Activated T-helper 2 cell treated with anti-CD3 and anti-CD28 coated beads, Interferon-gamma antibody, Interleukin-2, Interleukin-4, amounts not matched to agents 10 μg/mL and 5 μg/mL and 100 μg/mL, durations not matched to agents 14 hours and 24 hours and 36 hours (primary cell): ENCODE measurements at places on chromosomes 5 and 9.

DNA sequence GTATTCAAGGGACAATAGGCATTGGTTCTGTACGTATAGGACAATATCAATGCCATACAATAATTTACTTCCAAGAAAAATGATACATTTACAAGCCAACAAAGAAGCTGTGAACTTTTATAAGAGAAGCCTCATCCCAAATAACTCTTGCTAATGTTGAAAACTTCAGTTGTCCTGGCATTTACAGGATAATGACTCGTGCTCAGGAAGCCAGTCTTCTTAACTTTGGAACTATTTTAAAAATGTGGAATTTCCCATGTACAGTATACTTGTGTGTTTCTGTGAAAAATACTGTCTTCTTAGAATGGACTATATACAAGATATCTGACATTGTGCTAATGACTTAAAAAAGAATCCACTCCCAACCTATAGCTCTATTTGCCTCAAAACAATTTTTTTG lies 1479.3 kb upstream of the CDH9 start:
- DNase-seq: no peak

DNA sequence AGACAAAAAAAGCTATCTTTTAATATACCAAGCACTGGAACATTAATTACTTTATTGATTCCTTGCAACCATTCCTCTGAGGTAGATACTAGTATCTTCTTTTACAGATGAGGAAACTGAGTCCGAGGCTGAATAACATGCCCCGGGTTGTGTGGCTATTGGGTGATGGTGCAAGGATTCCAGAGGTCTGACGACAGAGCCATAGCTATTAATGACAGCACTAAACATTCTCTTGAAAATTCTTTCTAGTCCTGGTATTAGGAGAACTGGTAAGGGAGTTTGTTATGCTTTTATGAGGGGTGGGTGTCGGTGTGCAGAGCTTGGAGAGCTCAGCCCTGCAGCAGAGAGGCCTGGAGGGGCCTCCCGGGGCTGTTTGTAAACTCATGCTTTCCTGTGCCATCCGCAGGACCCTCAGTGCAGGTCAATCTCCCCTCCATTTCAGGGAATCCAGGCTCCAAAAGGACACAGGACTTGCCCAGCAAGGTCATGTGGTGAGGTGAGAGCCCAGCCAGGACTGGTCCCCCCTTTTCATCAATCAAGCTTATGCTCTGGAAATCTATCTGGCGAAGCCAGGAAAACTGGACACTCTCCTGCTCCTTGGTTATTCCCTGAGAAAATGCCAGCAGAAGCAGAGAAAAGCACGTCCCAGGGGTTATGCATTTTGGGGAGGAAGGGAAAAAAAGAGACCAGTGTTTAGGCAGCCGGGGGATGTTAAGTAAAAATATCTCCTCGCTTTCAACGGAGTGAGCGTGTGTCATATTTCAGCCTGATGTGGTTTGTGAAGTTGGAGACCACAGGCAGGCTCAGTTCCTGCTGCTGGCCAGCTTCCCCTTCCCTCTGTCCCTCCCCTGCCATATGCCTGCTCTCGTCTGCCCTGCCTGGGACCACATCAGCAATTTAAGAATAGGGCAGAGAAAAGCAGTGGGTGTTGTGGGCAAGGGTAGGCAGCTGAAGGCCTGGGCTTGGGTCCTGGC lies 3.7 kb downstream of the GSN start:
- DNase-seq: no peak

- DNase-seq: no peak
Measured at GRCh38 chr9:134492281-134492691, 149.3 kb upstream of the COL5A1 start.

- DNase-seq: no peak
Measured at GRCh38 chr5:138981586-138981985, 106.5 kb upstream of the LRRTM2 start.

- peak; percentile 46 for DNase-seq
Measured at GRCh38 chr5:54610197-54610944, 92.8 kb downstream of the SNX18 start.

DNA sequence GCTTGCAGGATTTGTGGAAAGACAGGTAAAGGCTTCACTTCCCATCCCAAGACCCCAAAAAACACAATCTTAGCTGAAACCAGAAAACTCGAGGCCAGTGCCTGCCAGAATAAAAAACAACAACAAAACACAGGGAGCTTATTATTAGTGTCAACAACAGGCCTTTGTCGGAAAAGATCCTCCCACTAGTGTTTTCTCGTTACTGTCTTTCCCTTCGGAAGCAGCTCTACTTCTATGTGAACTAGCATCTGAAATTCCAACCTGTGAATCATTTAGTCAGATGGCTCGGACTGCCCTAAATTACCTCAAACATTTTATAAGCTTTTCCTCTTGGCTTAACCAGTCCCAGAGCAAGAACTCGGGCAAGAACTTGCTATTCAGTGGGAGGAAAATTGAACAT lies 122.2 kb upstream of the GNA14 start:
- no peak for DNase-seq

GRCh38 chr5:112127861-112128260 lies 291.2 kb downstream of the EPB41L4A start:
- no peak for DNase-seq

- no peak for DNase-seq
Measured at GRCh38 chr9:133116346-133117231, 4.5 kb downstream of the RALGDS start.

DNA sequence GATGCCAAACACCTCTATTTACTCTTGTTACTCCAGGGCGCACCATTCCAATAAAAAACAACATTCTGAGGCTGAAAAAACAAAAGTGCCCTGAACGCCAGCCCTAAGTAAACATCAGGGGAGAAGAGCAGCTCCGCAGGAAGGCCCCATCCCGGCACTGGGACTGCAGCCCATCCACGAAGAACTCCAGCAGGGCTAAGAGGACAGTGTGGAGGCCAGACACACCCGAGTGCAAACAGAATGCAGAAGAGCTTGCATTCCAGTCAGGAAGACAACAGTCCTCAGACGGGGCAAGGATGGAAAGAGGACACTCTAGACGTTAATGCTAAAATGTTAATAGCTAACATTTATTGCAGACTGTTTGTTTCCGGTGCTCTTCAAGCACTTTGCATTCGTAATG lies 33.0 kb downstream of the FAM240B start:
- DNase-seq: no peak

- peak; percentile 71 for DNase-seq
Measured at GRCh38 chr5:79235634-79236361, at the start of gene JMY. Gene JMY, plus strand, starts transcription at chr5:79236131. Its CDS starts 520 bp downstream, at chr5:79236651.

- no peak for DNase-seq
Measured at GRCh38 chr9:12640016-12640587, 53.1 kb upstream of the TYRP1 start.

DNA sequence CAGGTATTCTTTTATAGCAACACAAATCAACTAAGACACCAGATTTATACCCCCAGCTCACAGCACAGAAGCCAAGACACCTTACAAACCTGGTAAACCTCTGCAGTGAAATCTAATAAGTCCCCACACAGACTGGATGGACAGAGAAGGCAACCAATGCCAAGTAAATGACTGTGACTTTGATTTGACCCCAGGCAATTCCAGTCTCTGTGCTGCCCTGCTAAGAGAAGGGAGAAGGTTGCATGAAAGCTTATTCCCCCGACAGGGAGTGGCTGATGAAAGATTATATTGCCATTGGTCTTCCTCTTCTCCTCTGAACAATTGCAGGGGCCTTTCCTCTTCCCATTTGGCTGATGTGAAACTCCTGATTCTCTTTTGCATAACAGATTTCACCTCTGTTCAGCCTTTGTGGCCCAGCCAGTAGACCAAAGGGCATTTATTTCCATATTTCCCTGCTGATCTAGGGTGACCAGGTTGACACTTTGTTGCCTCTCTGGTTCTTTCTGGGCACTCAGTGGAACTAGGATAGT lies 107.6 kb downstream of the ADRB2 start:
- DNase-seq: no peak

DNA sequence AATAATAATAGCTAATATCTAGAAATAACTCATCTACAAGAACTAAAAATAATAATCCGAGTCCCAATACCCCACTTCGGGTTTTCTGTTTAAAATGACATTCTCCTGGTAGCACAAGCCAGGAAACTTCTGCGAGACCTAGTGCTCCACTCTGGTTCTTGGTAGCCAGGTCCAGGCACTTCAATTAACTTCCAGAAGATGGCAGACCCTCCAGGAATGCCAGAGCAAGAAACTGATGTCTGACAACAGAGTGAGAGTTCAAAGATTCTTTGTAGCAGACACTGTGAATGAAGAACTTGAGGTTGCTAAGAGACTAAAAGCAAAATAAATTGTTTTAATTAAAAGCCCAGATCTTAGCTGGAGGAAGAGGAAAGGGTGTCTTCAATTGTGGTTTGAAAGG lies 1963.3 kb upstream of the CDH9 start:
- DNase-seq: no peak

- no peak for DNase-seq
Measured at GRCh38 chr5:109186759-109187158, 223.0 kb downstream of the PJA2 start.

GRCh38 chr9:3032898-3033297 lies 189.0 kb upstream of the PUM3 start:
- DNase-seq: no peak

- no peak for DNase-seq
Measured at GRCh38 chr9:110426052-110426709, 88.5 kb upstream of the TXNDC8 start.

DNA sequence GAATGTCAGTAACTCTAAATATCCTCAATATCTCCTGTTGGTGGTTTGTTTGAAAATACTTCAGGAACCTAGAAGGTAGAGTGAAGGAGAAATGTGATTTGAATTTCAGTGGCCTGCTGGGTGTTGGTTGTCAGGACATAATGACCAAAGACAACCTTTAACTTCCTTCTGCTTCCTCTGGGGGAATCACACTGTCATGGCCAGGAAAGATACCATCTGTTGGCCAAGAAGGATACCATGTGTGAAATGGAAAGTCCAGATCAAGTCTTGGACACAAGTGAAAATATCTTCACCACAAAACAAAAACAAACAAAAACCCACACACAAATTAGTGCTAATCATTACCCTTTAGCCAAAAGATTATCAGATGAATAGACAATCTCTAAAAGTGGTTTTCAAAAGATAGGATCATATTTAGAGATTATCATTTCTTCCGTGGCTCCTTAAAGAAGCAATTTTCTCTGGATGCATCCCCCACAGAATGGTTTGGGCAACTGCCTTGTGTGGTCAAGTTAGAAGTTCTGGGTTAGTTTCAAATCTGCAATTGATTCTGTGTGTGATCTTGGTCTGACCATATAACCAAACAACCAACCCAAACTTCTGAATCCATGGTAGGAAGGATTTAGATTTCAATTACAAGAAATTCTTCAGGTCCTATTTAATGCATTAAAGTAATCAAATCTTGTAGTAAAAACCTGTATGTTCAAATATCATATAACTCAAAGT lies 1.6 kb downstream of the C1QTNF3 start:
- DNase-seq: no peak

DNA sequence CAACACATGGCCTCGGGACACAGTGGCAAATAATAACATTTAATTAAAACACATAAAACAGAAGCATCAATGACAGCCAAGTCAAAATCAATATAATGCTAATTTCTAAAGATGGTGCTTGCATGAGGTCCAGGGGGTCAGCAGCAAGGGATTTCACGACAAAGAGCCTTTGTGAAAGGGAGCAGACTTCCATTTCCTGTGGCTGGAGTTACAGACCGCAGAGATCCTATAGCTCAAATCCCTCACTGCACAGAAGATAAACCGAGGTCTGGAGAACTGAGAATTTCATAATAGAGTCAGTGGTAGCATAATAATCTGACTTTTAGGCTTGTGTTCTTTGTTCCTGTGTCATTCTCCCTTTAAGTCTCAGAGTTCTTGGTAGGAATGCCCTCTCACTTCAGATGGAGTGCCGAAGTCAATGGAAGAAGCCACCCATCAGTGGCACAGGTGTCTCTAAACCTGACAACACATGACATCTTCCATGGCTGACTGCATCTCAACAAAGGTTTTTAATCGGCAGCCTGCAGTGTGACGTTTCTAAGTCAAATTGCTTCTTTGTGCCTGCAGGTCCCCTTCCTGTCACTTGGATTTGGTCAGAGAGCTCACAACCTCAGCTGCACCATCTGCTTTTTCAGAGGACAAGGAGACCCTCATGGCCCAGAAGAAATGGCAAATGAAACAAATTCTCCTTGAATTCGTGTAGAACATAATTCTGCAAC lies 67.4 kb downstream of the CARTPT start:
- DNase-seq: no peak

DNA sequence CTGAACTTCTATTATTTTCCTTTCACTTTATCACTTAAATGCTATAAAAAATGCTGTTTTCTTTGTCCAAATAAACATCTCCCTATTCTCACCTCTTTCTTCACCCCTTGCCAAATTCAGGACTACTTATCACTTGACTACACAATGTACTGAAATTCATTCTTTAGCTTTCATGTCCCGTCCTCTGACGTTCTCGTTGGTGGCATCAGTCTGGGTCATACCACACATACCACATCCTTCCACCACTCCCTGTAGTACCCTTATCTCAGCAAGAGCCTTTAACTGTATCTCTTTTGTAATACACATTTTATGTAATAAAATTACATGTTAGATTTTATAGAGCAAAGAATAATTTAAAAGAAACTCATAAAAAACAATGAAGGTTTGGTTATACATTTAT lies 231.1 kb upstream of the PAPPA start:
- DNase-seq: no peak

GRCh38 chr5:148763996-148764395 lies 62.4 kb upstream of the ADRB2 start:
- DNase-seq: no peak

- no peak for DNase-seq
Measured at GRCh38 chr5:54756301-54756700, 229.1 kb downstream of the ESM1 start.

GRCh38 chr5:140591747-140592372 lies 27.2 kb downstream of the SLC35A4 start:
- no peak for DNase-seq

GRCh38 chr9:119436261-119436660 lies 67.0 kb upstream of the BRINP1 start:
- no peak for DNase-seq

- no peak for DNase-seq
Measured at GRCh38 chr5:133494232-133494922, 118.0 kb downstream of the FSTL4 start.

GRCh38 chr5:67006500-67006848 lies 190.1 kb downstream of the CD180 start:
- DNase-seq: no peak

DNA sequence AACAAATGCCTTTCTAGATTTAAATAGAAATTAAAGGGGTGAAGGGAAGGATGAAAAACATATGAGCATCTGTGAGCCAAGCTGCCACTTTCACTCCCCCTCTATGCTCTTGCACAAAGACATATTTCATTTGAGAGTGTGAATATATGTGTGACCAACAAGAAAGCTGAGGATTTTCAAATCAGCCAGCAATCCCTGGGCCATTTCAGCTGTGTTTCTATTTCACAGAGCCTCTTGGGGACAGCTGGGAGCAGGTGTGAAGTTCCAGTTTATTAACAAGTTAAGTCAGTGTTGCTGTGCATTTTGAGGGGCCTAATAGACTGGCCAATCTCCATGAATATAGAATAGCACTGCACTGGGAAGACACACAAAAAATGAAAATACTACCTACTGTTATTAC lies 248.7 kb upstream of the RGMB start:
- no peak for DNase-seq

- no peak for DNase-seq
Measured at GRCh38 chr5:88889189-88890069, 6.4 kb upstream of the MEF2C start.

- no peak for DNase-seq
Measured at GRCh38 chr9:23573800-23574199, 252.2 kb downstream of the ELAVL2 start.
